Activated gamma-delta T cell treated with anti-CD3 and anti-CD28 coated beads, Interleukin-2, amount 50 U/mL, for 16 hours (primary cell): ENCODE measurements at places on chromosomes 3 and 15.

- DNase-seq, result no peak
Observed at GRCh38 chr3:178482981-178483380, 53.3 kb upstream of the KCNMB2 start.

GRCh38 chr3:121436641-121437040, 109.1 kb downstream of the POLQ start:
- DNase-seq, result no peak

GRCh38 chr3:27877061-27878013, 155.2 kb upstream of the EOMES start:
- DNase-seq, result no peak

- no peak for DNase-seq
Observed at GRCh38 chr3:100852840-100853239, 140.4 kb downstream of the ABI3BP start.

DNA sequence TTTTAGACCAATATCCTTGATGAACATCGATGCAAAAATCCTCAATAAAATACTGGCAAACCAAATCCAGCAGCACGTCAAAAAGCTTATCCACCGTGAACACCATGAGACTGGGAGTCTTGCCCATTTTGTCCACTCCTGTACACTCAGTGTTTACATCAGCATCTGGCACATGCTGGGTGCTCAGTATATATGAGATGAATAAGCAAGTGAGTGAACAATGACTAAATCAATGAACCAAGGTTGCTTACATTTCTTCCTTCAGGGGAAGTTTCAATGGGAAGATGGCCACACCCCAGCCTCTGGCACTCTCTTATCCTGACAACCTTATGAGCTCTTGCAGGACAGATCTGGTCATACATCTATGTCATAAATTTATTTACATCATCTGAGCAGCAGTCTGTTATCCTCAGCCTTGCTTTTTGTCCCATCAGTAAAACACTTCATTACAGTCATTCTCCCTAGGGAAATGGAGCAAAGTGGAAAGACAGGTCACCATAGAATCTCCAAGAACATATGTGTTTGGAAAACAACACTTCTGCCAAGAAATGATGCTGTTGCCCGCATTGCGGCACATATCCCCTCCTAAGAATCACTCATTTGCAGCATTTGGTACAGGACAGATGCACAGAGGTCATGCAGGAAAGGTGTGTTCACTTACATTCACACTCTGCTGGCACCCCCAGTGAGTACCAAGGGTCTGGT, 171.8 kb upstream of the EIF1B start:
- DNase-seq, result no peak

GRCh38 chr3:156376199-156376598, 178.7 kb downstream of the SSR3 start:
- DNase-seq, result no peak

DNA sequence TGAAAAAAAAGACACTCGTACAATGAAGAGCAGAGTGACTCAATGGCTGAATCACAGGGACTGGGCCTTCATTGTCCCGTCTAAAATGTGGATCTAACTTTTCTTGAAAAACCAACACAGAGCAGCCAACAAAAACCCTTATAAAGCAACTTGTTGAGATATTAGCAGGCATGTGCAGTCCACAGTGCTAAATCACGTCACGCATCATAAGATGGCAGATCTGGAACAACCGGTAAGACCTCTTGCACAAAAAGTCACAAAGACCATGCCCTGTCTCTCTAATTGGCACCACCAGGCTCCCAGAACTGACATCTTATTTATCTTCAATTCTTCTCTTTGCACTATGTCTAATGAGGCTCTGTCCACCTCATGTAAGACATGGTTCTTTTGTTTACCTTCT, 177.0 kb downstream of the MAGI1 start:
- DNase-seq, result no peak

DNA sequence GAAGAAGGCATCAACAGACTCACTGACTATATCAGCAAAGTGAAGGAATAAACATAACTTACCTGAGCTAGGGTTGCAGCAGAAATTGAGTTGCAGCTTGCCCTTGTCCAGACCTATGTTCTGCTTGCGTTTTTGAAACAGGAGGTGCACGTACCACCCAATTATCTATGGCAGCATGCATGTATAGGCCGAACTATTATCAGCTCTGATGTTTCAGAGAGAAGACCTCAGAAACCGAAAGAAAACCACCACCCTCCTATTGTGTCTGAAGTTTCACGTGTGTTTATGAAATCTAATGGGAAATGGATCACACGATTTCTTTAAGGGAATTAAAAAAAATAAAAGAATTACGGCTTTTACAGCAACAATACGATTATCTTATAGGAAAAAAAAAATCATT, 17.8 kb downstream of the LMOD3 start:
- no peak for DNase-seq

DNA sequence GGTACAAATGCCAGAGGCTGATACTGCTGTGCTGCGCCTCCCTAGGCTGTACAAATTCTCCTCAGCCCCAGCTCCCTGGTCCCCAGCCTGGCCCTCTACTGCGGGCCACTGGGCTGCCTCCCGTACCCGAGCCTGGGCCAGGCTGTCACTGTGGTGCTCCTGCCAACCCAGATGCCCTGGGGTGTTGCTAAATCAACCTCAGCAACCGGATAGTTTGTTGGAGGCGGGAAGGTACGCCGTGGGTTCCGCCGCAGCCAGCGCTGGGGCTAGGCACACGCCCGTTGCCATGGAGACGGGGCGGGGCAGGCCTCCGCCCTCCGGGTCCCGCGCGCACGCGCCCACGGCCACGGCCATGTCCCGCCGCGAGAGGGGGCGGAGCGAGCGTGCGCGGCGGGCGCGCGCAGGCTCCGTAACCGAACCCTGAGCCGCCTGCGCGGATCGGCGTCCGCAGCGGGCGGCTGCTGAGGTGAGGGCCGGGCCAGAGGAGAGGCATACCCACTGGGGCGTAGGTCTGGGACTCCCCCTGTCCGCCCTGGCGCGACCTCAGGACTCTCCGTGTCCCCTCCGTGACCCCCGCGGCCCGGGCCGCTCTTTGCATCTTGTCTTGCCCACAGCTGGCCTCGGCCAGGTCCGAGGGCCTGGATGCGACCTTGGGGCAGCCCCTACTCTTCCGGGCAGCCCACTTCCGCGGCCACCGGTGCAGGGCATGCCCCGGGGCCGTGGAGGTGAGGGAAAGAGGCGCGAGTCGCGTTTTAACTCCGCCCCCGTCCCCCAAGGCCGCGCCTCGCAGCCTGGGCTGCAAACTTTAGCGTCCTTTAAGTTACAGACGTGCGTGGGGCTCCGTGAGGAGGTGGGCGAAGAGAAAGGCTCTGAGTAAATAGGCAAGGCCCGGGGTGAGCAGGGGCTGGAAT, at the start of gene TEX264:
TSS of gene TEX264 (plus strand) at position 430 of the 911 bp plus-strand sequence. CDS start 3,053 bp downstream, outside the sequence.
- peak; percentile 86 for DNase-seq

- no peak for DNase-seq
Observed at GRCh38 chr3:195583831-195584542, at the start of gene APOD. APOD (minus strand) TSS chr3:195583940; CDS start chr3:195579461, 4,479 bp downstream.

DNA sequence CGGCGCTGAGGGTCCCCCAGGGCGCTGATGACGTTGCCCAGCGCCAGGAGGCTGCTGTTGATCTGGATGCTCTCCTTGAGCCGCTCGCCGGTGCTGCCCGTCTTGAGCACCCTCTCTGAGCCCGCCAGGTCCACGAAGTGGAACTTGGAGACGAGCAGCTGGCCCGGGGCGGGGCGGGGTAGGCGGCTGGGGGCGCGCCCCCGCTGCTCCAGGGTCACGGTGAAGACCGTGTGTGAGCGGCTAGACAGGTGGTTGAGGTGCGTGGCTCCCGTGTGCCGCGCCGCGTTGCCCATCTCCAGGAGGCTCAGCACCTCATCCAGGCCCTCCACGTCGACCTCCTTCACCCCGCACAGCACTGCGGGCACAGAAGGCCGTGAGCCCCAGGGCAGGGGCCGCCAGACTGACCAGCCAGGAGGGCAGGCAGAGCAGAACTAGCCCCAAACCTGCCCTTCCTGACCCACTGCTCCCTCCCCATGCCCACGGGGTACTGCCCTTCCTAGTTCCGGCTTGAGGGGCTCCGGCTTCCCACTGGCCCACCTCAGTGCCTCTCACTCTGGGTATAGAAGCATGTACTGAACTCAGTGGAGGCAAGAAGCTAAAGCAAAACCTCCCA, 6.1 kb downstream of the KIF7 start:
- DNase-seq, result no peak

GRCh38 chr15:25875566-25875965, 12.4 kb upstream of the ATP10A start:
- no peak for DNase-seq

DNA sequence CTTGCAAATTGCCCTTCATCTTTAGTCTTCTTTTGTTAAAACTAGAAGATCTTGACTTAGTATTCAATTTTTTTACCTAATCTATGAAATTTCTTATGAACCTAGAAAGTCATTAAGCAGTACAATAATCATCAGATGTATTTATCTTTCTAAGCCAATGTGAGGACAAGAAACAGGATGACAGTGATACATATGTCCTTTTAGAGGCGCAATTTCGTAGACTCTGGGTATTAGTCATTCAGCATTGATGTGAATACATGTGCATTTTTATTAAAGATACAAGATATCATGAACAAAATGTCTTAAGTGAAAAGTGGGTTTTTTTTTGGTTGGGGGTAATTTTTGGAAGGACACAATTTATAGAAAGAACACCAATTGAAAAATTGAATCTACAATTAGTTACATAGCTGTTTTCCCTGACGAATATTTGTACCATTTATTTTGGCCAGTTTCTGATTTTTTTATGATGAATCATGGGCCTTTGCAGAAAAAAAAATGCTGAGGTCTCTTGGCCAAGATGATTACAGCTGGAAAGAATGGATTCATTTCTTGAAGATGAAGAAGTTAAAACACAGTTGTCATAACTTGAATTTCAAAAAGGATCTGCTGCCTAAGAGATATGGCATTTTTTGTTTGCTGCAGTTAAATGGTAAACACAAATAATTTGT, 48.9 kb upstream of the AGTR1 start:
- no peak for DNase-seq

- no peak for DNase-seq
Observed at GRCh38 chr15:68042156-68042854, 11.8 kb upstream of the PIAS1 start.

GRCh38 chr15:78979456-78980320, 34.8 kb upstream of the CTSH start:
- no peak for DNase-seq

DNA sequence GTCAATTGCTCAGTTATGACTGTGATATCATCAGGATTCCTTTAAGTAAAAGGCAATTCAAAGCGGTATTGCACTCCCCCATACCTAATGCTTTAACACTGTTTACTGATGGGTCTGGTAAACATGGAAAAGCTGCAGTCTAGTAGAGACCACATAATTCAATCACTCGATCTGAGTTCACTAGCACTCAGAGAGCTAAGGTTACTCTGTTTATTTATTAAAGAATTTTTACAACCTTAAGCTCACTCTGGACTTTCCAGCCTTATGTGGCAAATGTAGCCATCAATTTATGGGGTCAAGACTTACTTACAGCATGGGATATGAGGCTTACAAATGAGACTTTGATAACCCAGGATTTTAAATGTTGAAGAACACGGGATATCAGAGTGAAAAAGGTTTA, 18.4 kb upstream of the CCR2 start:
- DNase-seq, result no peak

- DNase-seq, result no peak
Observed at GRCh38 chr3:31748933-31749295, 216.2 kb downstream of the STT3B start.

- no peak for DNase-seq
Observed at GRCh38 chr3:52769786-52770455, 819 bp downstream of the NEK4 start.

DNA sequence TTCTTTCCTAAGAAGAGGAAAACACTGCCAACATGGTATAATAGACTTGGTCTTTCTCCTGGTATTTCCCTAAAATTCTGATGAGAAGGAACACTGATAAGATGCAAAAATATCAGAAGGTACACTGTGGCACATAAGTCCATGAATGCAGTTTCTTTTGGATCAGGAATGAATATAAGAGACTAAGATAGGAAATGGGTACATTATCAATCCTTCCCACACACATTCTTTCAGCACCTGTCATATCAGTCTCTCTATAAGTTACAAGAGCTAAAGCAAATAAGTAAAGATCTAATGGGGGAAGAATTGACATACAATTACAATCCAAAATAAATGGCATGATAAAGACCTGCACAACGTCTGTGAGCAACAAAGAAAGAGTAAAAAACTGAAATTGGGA, 1101.0 kb downstream of the ROBO2 start:
- DNase-seq, result no peak

GRCh38 chr3:182259579-182259978, 533.7 kb upstream of the ATP11B start:
- no peak for DNase-seq

GRCh38 chr3:53551324-53551723, 56.9 kb downstream of the CACNA1D start:
- no peak for DNase-seq

GRCh38 chr3:16147220-16147994, 27.1 kb upstream of the GALNT15 start:
- no peak for DNase-seq

GRCh38 chr15:82056958-82057823, 11.4 kb upstream of the MEX3B start:
- DNase-seq, result no peak

- no peak for DNase-seq
Observed at GRCh38 chr3:102936511-102937045, 501.8 kb downstream of the ZPLD1 start.

DNA sequence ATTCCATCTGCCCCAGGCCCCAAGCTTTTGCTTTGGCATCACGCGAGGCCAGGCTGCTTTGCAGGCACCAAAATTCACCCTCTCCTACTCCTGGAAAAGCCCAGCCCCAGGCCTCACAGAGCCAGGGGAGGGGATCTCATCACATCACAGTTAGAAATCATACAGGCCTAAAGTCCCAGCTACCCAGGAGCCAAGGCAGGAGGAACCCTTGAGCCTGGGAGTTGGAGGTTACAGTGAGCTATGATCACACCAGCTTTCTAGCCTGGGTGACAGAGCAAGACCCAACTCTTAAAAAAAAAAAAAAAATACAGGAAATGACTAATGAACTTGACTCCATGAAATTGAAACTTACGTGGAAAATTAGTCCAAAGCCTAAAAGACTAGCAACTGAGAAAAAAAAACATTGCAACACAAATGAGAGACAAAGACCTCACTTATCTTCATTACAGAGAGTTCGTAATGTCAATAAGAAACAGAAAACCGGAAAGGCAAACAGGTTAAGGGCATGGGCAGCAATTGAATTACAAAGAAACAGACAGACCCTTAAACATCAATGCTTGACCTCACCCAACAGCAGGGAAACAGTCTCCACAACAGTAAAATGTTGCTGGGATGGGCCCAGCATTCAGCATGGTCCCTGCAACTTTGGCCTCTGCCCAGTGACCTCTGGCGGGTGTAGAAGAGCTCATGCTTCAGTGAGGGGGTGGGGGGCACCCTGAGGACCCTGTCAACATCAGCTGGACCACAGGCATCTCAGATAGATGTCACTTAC, 151.5 kb downstream of the LRRK1 start:
- DNase-seq, result no peak
